A673 (cell line): ENCODE measurements at places on chromosomes 6 and 20.

- H3K4me3 ChIP-seq, result no peak overlapping the region
- peak overlapping the region; percentile 43 for H3K27ac ChIP-seq
- H3K27me3 ChIP-seq, result no peaks in the 10 kb centered on the region
- peak; percentile 71 for DNase-seq
- no peaks in the 10 kb centered on the region for H3K36me3 ChIP-seq
Measured at GRCh38 chr6:144657691-144658090, 372.6 kb downstream of the UTRN start.

DNA sequence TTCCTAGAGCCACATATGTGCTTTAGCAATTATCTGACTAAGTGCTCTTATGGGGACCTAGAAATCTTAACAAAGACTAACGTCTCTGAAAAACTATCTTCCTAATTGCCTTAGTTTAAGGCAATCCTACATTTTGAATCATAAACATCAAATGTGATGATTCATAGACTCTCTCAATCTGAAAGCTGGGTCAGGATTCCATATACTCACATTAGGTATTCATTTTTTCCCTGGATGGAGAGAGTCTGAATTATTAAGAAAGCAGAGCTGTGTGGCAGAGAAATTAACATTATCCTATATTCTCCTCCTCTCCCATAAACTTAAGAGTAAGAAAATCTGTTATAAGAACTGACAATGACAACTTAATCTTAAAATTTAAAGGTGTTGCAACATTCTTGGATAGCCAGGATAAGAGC is 1.6 kb upstream of the PRL start:
- H3K27me3 ChIP-seq, result no peaks in the 10 kb centered on the region
- no peak overlapping the region for H3K4me3 ChIP-seq
- H3K27ac ChIP-seq, result no peak overlapping the region
- no peak for DNase-seq
- H3K36me3 ChIP-seq, result no peaks in the 10 kb centered on the region
- H3K4me1 ChIP-seq, result no peaks in the 10 kb centered on the region

DNA sequence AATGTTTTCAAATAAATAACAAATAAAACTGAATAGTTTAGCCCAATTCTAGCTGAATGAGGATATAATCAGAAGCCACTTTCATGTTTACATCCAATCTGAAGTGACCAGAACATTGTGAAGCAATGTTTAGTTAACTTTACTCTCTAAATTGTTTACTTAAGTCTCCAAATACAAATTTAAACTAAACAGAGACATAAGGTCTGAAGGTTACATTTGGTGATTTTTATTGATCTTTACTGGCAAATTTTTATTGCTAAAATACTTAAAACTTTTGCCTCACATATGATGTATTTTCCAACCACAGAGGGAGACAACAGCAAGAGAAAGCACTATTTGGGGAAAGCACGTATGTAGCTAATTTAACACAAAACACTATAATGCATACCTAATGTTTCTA is 106.8 kb upstream of the THEMIS start:
- no peaks in the 10 kb centered on the region for H3K27me3 ChIP-seq
- DNase-seq, result no peak

DNA sequence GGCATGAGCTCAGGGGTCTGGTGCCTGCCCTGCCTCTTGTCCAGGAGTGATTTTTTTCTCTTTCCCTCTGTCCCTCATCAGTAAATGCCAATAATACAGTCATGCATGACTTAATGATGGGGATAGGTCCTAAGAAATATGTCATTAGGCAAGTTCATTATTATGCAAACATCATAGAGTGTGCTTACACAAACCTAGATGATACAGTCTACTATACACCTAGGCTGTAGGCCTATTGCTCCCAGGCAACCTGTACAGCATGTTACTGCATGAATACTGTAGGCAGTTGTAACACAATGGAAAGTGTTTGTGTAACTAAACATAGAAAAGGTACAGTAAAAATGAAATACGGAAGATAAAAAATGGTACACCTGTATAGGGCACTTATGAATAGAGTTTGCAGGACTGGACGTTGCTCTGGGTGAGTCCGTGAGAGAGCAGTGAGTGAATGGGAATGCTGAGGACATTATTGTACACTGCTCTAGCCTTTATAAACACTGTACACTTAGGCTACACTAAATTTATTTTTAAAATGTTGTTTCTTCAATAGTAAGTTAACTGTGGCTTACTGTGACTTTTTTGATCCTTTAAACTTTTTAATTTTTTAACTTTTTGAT is 22.1 kb downstream of the PBOV1 start:
- H3K4me3 ChIP-seq, result no peak overlapping the region
- no peak for DNase-seq
- no peaks in the 10 kb centered on the region for H3K27me3 ChIP-seq
- no peak overlapping the region for H3K27ac ChIP-seq
- H3K4me1 ChIP-seq, result peaks cover 7% of the 10 kb centered on the region

- H3K36me3 ChIP-seq, result no peaks in the 10 kb centered on the region
- DNase-seq, result no peak
- peaks cover 25% of the 10 kb centered on the region for H3K27me3 ChIP-seq
- H3K27ac ChIP-seq, result no peak overlapping the region
Measured at GRCh38 chr20:21665687-21666446, 39.6 kb upstream of the PAX1 start.

DNA sequence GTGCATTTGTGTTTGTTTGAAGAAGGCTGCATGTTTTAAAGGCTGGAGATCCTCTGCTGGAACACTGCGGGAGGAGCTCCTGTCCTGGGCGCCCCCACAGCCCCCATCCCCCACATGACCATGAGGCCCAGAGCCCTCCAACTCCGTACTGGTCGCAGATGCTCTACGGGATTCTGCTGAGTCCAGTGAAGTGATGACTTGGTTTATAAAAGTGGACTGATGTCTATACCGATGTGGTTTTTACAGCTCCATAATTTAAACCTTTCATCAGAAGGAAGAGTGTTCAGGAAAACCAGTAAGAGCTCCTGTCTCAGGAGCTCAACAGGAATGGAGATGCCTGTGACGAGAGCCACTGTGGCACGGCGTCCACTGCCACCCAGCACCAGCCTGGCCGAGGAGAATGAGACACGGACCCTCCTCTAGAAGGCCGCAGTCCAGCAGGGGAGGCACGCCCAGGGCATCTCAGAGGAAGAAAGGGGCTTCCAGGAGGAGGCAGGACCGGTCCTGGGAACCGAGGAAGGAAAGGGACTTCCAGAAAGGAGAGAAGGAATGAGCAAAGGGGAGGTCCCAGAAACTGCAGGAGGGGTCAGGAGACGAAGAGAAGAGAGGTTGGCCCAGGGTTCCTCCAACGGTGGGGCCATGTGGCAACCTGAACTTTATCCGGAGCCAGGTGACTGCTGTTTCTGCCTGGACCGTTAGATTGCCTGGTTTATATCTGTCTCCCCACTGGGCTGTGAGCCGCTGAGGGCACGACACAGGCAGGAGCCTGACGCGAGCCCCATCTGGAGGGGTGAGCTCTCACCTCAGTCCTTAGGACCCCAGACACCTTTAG is 26.9 kb downstream of the BFSP1 start:
- DNase-seq, result no peak
- no peaks in the 10 kb centered on the region for H3K36me3 ChIP-seq
- H3K27ac ChIP-seq, result peak overlapping the region; percentile 4
- H3K4me3 ChIP-seq, result peak overlapping the region; percentile 32

DNA sequence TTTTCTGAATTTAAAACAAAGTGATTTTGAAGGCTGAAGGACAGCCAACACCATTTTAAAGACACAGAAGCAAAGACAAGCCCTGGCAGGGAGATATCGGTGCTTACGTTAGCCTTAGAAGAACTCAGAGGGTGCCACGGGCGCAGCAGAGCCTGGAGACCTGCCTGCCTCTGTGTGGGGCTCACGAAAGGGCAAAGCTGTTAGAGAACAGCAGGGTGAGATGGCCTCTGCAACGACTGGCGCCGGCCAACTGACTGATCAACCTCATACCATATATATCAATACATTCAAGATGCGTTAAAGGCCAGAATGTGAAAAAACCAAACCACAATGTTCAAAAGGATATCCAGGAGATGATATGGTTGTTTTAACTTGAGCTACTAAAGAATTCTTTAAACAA is 151.0 kb upstream of the RPS6KA2 start:
- no peak for DNase-seq
- no peak overlapping the region for H3K4me3 ChIP-seq
- no peak overlapping the region for H3K27ac ChIP-seq
- peaks cover 10% of the 10 kb centered on the region for H3K27me3 ChIP-seq

DNA sequence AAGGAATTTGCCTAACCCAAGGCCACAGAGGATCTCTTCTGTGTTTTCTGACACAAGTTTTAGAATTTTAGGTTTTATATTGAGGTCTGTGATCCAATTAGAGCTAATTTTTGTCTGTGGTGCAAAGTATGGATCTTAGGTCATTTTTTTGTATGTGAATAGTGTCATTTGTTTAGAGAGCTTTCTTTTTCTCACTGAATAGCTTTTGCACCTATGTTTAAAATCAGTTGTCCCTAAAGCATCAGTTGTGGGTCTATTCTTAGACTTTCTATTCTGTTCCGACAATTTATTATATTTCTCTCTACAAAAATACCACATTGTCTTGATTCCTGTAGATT is 341 bp upstream of the MCM9 start:
- peaks cover 8% of the 10 kb centered on the region for H3K36me3 ChIP-seq
- no peak overlapping the region for H3K27ac ChIP-seq
- H3K4me3 ChIP-seq, result peak overlapping the region; percentile 61
- H3K27me3 ChIP-seq, result no peaks in the 10 kb centered on the region

- H3K36me3 ChIP-seq, result no peaks in the 10 kb centered on the region
- no peaks in the 10 kb centered on the region for H3K27me3 ChIP-seq
- H3K27ac ChIP-seq, result no peak overlapping the region
- no peaks in the 10 kb centered on the region for H3K4me1 ChIP-seq
Measured at GRCh38 chr20:12970372-12970821, 38.4 kb upstream of the SPTLC3 start.

- H3K4me3 ChIP-seq, result no peak overlapping the region
- H3K27ac ChIP-seq, result no peak overlapping the region
- H3K36me3 ChIP-seq, result no peaks in the 10 kb centered on the region
- H3K27me3 ChIP-seq, result no peaks in the 10 kb centered on the region
Measured at GRCh38 chr6:64034291-64034690, 398.7 kb downstream of the PHF3 start.

DNA sequence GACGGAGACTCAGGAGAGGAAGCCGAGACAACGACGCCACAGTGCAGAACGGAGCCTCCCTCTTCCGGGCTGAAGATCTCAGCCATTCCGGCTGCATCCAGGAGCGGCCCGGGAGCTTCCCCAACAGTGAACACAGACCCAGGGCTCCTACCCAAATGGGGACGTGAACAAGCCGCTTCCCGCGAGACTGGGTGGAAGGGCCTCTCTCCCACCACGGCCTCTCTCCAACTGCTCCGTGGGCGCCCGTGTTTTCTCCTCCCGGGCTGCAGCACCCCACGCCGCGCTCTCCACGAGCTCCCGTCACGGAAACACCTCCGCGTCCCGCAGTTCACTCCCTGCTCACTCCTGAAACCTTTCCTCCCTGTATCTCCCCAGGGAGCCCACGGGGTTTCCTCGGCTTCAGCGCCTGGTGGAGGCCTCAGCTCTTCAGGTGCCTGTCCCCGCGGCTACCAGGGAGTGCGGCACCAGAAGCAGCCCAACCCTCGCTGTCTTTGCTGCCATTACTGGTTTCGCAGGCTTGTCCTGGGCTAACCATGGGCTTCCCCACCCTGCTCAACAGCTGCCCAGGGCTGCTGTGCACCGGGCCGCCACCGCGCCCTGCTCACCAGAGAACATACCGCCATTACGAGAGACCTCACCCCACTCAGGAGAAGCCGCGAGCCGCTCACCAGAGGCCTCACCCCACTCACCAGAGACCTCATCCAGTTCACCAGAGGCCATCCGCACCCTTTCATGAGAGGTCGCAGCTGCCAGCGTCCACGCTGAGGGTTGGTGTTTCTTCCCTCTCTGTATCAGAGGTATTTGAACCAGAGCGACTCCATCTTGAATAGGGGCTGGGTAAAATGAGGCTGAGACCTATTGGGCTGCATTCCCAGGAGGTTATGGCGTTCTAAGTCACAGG is 922.8 kb downstream of the QKI start:
- no peak overlapping the region for H3K4me3 ChIP-seq
- H3K4me1 ChIP-seq, result no peaks in the 10 kb centered on the region
- DNase-seq, result no peak
- no peaks in the 10 kb centered on the region for H3K36me3 ChIP-seq
- H3K27ac ChIP-seq, result no peak overlapping the region

- DNase-seq, result no peak
- H3K4me3 ChIP-seq, result no peak overlapping the region
- H3K27ac ChIP-seq, result no peak overlapping the region
- no peaks in the 10 kb centered on the region for H3K4me1 ChIP-seq
Measured at GRCh38 chr6:124530926-124531325, 431.3 kb upstream of the RNF217 start.

- DNase-seq, result no peak
- H3K27ac ChIP-seq, result no peak overlapping the region
- no peaks in the 10 kb centered on the region for H3K36me3 ChIP-seq
- H3K4me1 ChIP-seq, result peaks cover 7% of the 10 kb centered on the region
Measured at GRCh38 chr6:50992704-50993625, 174.3 kb downstream of the TFAP2B start.

DNA sequence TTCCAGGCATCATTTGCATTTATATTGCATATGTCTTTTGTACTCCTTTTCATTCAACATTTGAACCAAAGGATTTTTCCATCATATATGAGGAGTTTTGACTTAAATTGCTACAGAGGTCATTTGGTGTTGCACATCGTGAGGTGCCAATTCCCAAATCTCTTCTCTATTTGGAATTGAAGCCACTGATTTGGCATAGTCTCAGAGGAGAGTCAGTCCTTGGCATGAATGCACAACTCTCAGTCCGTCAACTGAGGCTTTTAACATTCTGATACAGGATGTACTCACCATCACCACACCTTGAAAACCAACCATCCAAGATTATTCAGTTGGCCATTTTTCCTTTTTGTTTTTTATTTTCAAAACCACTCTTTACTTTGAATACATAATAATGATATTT is 31.1 kb upstream of the SYNDIG1 start:
- H3K4me1 ChIP-seq, result no peaks in the 10 kb centered on the region
- no peak for DNase-seq
- H3K27ac ChIP-seq, result no peak overlapping the region
- no peak overlapping the region for H3K4me3 ChIP-seq

DNA sequence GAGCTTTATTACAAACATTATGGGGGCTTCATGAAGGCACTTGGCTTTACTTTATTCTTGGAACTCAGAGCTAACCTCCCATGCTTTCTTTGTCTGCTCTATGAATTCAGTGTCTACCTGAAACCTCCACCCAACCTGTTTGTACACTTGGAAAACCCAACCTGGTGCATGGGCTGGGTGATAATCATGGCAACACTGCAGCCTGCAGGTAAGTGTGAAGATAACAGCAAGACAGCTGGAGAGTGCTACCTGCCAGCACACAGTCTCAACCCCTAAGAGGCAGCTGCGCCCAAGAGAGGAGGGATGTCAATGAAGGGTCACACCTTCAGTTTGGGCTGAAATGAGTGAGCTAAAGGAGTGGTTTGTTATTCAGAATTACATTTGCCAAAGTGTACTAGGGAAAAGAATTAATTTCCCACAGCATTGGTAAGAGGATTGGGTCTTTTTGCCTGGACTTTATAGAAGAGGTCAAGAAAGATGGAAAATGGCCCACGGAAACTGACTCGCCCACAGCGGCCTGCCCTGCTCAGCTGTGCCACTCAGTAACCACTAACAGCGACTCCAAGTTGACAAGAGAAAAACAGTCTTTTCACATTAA is 24.4 kb downstream of the FOXQ1 start:
- peaks cover 3% of the 10 kb centered on the region for H3K27me3 ChIP-seq
- no peak overlapping the region for H3K27ac ChIP-seq
- no peak overlapping the region for H3K4me3 ChIP-seq
- H3K4me1 ChIP-seq, result no peaks in the 10 kb centered on the region
- DNase-seq, result no peak
